NCI-H774 (cell line): ENCODE measurements at places on chromosomes 7 and 10.

DNA sequence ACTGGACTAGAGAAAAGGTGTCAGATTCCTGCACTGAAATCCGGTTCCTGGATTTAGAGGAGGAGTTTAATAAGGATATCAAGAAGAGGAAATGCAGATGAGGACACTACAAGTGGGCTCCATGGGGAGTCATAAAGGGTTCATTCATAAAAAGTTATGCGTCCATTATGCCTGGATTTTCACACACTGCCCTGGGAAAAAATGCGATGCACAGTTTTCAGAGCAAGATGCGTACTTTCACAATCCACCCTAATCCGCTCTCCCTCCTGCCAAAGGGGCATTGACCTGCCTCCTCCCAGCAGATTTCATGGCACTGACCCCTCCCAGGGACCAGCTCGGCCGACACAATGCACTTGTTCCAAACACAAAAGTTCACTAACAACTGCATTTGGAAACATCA lies 42.2 kb upstream of the OPALIN start:
- DNase-seq, result no peak

GRCh38 chr7:143217806-143218205 lies 4.0 kb upstream of the TAS2R40 start:
- DNase-seq, result no peak

GRCh38 chr7:154865984-154866685 lies 136.8 kb downstream of the PAXIP1 start:
- no peak for DNase-seq

DNA sequence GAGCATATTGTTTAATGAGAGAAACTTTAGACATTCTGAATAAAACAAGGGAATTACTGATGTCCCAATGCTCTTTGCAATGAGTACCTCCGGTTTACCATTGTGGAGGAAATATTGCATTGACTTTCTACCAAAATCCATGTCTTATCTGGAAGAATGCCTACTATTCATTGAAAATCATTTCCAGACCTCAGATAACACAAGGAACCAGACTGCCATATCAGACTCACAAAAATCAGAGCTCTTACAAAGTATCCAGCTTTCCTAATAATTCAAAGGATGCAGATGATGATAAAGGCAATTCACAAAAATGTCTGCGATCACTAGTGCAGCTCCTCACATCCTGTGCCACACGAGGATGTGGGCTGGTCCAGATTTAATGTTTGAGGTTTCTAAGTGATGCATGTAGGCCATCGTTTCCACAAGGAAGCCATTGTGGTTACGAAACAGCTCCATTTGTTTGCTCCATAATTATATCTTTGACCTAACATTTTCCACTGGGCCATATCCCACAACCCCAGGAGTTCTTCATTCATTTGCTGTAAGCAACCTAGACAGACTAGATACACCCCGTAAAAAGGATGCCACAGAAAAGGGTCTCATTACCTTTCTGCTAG lies 831.1 kb upstream of the C7orf33 start:
- no peak for DNase-seq

GRCh38 chr7:112143582-112143981 lies 62.6 kb downstream of the DOCK4 start:
- no peak for DNase-seq

- no peak for DNase-seq
Observed at GRCh38 chr10:101273741-101274140, 44.5 kb upstream of the LBX1 start.

- DNase-seq, result no peak
Observed at GRCh38 chr10:86139066-86139657, 227.4 kb downstream of the GRID1 start.
